NCI-H2171 (cell line): ENCODE measurements at places on chromosomes 6 and 20.

GRCh38 chr6:9830808-9831207 is 584.1 kb downstream of the TFAP2A start:
- DNase-seq: no peak

- no peak for DNase-seq
Measured at GRCh38 chr6:34317882-34318498, 69.2 kb upstream of the SMIM29 start.

DNA sequence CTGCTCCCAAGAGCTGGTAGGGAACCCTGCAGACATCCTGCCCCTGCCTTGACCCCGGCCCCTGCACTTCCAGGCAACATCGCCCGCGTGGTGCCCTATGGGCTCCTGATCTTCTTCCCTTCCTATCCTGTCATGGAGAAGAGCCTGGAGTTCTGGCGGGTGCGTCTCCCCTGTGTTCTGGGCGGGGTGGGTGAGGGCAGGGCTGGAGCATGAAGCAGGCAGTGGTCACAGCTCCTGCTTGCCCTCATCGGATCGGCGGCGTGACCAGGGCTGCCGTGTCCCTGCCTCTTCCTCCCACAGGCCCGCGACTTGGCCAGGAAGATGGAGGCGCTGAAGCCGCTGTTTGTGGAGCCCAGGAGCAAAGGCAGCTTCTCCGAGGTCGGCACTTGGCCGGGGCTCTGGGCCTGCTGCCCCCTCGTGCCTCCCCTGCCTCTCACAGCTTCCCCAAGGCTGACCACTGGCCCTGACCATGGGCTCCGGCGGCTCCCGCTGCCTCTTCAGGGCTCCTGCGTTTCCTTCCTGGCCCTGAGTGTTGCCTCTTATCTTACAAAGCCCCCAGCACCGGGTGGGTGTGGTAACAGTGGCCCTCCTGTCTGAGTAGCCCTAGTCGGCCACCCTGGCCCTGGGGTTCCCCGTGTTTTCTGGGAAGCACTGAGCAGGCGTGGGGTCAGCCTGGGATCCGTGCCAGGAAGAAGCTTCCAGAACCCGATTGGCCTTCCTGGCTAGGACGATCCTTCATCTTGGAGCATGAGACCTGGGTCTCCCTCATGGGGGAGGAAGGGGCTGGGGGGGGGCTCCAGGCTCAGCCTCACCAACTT is 8.0 kb upstream of the TNFRSF6B start:
- no peak for DNase-seq

- no peak for DNase-seq
Measured at GRCh38 chr20:20785226-20785625, 72.8 kb upstream of the RALGAPA2 start.

DNA sequence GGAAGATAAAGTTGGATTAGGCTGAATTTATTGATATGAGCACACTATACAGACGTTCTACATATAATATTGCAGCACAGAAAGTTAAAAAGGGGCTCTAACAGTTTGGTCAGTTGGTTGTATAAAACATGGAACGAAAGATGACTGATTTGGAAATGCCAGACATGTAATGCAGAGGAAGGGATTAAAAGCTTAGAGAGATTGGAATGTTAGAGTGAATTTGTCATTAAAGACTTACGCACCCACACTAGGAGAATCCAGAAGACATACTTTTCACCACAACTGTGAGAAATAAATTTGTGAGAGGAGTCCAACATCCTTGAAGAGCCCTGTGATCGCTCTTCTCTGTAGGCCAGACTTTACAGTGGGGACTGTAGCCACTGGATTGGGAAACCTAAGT is 134.7 kb downstream of the GPR63 start:
- DNase-seq: no peak

DNA sequence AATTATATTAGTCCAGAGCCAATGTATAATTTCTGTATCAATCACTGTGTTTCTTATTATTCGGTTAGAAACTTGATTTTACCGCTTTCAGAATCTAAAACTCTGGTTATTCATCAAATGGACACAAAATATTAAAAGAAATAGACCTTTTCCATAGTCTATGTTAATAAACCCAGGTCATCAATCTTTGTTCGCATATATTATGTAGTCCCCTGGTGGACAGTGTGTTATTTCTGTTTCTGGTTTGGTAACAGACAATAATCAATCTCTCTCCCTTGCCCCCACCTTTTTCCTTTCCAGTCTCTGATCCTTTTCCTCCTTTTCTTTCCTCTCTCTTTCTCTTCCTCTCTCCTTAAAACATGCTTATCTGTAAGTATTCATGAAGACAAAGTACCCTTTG is 139.0 kb downstream of the FLRT3 start:
- DNase-seq: no peak

DNA sequence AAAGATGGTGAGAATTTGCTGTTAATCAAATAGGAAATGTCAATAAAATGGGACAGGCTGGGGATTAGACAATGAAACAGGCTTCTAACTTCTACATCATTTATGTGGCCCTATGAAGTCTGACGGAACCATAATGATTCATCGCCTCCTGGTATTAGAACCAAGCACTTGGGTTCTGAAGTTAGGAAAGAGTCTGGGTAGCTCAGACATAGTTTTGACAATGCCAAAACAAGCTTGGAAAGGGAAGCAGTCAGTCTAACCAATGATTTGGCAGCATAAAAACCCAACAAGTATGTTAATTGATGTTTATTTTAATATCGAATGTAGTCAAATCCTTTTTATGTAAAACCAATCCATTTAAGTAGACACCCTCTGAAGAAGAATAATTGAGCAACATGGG is 160.8 kb upstream of the RSPO3 start:
- DNase-seq: no peak

DNA sequence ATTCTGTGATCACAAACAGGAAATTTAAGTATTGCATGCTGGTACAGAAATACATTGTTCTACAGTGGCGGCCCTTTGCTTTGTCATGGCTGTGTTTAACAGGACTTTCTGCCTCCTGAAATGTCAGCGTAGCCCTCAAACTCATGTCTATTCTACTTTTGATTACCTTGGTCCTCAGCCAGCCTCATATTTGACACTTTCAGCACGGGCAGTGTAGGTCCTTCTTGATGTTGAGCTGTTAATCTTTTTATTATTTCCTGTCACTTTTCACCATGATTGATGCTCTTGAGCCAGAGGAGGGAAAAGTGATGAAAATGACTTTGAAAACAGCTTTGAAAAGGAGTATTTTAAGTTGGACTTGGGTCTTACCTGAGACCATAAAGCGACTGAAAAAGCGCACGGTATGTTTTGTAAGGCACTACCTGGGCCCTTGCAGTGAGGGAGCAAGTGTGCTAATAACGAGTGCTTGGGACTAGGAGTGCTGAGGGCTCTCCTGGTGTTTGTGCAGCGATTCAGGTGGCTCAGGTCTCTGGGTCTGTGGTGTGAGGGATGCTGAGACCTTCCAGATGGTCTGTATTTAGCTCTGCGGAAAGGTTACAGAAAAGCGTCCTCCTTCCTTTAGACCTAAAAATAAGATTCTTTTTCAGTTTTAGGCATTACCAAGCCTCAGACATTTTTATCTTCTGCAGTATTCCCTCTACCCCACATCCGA is 45.2 kb upstream of the RREB1 start:
- no peak for DNase-seq

- no peak for DNase-seq
Measured at GRCh38 chr20:5002077-5002413, 735 bp upstream of the SLC23A2 start.

GRCh38 chr6:20411544-20411943 is 9.9 kb downstream of the E2F3 start:
- no peak for DNase-seq

- DNase-seq: no peak
Measured at GRCh38 chr20:45450097-45450818, 19.3 kb upstream of the WFDC2 start.

GRCh38 chr6:5670811-5671561 is 335.7 kb downstream of the NRN1 start:
- DNase-seq: no peak

DNA sequence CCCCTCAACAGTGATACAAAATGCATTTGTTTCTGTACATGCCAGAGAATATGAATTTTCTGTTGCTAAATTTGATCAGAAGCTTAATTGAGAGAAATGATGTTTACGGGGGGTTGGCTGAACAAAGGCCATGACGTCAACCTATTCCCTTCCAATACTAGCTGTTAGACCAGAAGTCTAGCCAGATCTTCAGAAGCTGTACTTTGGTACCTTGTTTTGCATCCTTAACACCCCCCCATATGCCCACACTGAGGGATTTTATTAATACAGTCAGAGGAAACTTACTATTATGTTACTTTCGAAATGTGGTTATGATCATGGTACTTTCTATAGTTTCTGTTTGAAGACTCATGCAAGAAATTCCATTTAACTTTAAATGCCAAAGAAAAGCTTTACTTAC is 3.1 kb downstream of the NCOA7 start:
- DNase-seq: no peak

- DNase-seq: no peak
Measured at GRCh38 chr6:133891927-133892812, 3.3 kb downstream of the TCF21 start.

DNA sequence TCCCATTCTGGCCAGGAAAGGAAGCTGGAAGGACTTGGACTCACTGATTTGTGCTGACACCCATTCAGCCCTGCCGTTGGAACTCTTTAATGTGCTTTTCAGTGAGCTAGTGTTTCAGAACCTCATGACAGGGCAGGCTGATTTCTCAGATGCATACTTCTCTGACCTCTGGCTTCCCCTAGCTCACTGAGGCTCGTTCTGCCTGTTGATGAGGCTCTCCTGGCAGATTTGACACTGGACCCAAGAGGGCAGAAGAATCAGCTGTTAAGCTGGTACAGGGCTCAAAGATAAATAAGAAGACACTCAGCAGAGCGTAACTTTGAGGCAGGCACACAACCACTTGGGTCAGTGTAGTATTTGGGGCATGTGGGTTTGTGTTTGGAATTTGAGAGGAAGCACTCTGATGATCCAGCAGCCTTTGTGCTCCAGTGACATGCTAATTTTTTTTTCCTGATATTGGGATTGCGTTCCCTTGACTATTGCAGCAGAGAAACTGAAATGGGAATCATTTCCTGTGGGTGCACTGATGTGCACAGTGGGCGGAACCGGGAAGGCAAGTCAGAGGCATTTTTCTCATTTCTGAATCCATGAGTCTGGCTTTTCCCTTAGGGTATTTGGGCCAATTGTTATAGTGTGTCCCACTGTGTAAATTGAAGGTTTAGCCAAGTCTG is 80.2 kb downstream of the CARMIL1 start:
- DNase-seq: no peak

GRCh38 chr20:39266989-39267388 is 304.8 kb downstream of the DHX35 start:
- DNase-seq: no peak

DNA sequence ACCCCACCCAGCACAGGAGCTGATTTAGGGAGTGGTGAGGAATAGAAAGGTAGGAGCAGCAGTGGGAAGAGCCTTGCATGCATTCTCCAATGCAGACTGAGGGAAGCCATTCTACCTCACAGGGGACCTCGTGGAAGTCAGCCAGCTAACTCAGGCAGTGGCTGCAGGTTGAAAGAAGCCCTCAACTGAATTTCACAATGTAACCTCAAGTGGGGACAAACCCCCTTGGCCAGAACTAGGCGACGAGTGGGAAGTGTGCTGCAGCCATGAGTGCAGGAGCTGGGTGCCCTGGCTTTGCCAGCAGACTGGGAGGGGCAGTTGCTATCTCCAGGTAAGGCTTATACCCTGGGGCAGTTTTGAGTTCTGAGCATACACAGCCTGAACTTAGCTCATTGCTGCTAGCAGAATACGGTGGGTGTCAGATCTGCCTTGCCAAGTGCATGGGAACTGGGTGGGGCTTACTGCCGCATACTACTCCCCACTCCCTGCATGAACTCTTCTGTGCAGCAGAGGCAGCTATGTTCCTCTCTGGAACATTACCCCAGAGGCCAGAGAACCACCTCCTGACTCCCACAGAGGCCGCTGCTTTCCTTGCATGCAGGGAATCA is 126.5 kb downstream of the CDK19 start:
- no peak for DNase-seq

- DNase-seq: no peak
Measured at GRCh38 chr20:47133809-47134456, 222.6 kb downstream of the ZMYND8 start.

GRCh38 chr20:2108987-2109386 is 7.4 kb downstream of the STK35 start:
- no peak for DNase-seq

DNA sequence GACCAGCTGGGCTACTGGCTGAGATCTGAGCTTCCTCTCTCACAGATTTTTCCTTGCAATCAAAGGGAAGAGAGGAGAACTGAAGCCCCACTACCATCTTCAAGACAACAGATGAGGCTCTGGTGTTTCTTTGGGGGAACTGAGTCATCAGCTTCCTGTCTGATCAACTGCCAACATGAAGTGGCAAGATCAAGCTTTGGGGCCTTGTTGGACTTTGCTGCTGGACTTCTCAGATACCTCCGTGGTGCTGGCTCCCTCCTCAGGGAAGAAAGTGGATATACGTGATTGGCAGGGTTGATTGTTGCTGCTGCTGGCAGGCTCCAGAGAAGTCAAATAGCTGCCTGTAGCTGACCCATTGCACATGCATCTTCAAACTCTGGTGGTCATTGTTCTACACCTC is 3.6 kb upstream of the TOX2 start:
- DNase-seq: no peak

DNA sequence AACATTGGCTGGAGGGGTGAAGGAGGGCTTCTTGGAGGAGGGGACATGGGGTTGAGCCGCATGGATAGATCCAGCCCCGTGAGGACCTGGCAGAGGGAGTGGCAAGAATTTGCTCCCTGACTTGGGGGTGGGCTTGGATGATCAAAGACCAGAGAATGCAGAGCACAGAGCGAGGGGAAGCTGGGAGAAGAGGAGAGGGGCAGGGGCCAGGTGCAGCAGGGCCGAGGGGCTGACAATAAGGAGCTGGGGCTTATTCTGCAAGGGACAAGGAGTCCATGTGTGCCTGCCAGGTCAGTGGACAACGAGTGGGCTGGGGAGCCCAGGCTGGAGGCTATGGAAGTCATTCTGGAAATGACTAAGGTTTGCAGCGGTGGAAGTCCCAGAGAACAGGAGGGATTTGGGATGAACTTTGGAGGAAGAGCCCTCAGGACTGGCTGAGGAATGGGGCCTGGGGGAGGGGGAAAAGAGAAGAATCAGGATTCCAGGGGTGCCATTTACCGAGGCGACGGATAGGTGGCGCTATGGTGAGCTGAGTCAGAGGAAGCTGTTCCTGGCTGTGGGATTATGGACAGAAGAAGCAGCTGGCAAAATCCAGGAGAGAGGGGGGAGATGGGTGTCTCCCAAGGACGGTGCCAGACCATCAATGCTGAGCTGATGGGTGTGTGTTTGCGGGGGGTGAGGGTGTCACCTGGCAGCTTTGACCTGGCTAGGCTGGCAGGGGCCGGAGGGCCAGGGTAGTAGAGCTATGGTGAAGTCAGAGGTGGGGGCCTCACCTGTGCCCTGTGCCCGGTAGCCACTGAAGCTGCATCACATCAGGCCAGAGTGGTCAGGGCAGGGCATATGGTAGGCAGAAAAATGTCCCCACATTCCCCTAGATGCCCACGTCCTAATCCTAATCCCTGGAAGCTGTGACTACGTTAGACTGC is 7.8 kb downstream of the KCNG1 start:
- no peak for DNase-seq

- DNase-seq: no peak
Measured at GRCh38 chr6:122817358-122817757, 28.3 kb downstream of the SMPDL3A start.

GRCh38 chr20:37314617-37315016 is 25.2 kb downstream of the MANBAL start:
- no peak for DNase-seq
